T follicular helper cell (primary cell): ENCODE measurements at places on chromosomes 5 and 9.

- DNase-seq = no peak
These were observed 26.4 kb upstream of the EXOC3 start for GRCh38 chr5:416636-416960.

- no peak for DNase-seq
These were observed 215.7 kb downstream of the GAS1 start for GRCh38 chr9:86731511-86732063.

GRCh38 chr5:162858770-162859169 is 578.6 kb upstream of the CCNG1 start:
- no peak for DNase-seq

DNA sequence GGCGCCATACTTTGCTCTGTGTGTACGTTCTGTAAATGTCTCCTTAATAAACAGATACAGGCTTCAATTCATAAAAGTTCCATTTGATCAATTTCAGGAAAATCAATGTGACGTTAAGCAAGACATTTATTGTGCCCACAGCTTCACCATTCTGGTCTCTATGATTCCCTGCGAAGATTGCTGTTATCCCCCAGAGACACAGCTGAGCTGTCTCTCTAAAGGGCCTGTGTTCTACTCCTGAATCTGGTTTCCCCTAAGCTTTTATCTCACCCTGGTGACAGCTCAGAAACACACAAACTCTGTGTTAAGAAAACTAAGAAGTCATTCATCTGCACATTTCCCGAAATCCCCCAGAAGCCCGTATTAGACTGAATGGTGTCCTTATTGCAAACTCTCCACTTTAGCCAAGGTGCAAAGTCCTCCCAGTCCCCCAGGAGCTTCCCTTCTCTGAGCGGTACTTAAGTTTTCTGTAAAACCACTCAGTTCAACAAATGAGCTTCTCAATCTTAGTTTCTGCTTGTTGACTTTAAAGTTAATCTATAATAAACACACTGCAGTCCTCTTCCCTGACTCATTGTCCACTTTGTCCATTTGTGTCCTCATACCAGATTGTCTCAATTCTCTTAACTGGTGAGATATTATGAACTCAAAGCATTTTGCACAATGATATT is 1.4 kb upstream of the C5orf15 start:
- no peak for DNase-seq

DNA sequence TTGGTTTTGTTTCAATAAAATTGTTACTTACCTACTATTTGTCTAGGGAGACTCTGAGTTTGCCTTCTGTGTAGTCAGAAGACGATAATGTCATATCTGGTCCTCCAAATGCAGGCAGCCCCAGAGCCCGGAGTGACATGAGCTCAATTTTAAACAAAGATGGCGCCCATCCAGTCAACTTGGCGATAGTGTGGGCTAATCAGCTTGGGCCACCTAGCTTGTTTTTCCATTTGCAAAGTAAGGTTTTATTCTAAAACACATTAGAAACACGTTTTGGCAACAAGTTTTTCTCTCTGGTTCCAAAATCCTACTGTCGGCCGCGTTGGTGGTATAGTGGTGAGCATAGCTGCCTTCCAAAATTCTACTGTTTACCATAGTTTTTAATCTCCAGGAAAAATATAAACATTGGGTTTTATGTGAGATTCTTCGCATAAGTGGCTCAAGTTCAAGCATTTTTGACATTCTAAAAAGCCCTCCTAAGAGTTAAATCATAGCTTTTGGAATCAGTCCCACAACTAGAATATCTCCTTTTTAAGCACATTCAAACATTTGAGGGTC is 13.2 kb downstream of the TSC1 start:
- DNase-seq = no peak
